ENCODE measurements at places on chromosomes 2 and 18.

- DNase-seq: no peak
Measured at GRCh38 chr2:134454931-134455330, 201.1 kb downstream of the MGAT5 start.

GRCh38 chr2:233210281-233210680, 41.2 kb upstream of the ATG16L1 start:
- no peak for DNase-seq

DNA sequence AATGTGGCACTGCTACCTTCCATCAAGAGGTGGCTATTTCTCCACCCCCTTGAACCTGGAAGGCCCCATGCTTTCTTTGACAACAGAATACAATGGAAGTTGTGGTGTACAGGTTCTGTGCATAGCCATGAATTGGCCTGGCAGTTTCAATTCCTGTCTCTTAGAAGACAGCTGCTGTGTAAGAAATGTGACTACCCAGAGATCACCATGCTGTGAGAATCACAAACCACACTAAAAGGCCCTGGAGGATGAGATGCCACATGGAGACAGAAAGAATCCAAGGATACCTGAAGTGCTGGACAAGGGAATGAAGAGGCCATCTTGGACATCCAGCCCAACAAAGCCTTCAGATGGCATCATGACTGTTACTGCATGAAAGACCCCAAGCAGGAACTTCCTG, 47.7 kb upstream of the EHBP1 start:
- no peak for DNase-seq

GRCh38 chr18:61173554-61173953, 159.7 kb upstream of the CDH20 start:
- no peak for DNase-seq

- DNase-seq: no peak
Measured at GRCh38 chr2:109144271-109144670, 15.3 kb downstream of the SH3RF3 start.

DNA sequence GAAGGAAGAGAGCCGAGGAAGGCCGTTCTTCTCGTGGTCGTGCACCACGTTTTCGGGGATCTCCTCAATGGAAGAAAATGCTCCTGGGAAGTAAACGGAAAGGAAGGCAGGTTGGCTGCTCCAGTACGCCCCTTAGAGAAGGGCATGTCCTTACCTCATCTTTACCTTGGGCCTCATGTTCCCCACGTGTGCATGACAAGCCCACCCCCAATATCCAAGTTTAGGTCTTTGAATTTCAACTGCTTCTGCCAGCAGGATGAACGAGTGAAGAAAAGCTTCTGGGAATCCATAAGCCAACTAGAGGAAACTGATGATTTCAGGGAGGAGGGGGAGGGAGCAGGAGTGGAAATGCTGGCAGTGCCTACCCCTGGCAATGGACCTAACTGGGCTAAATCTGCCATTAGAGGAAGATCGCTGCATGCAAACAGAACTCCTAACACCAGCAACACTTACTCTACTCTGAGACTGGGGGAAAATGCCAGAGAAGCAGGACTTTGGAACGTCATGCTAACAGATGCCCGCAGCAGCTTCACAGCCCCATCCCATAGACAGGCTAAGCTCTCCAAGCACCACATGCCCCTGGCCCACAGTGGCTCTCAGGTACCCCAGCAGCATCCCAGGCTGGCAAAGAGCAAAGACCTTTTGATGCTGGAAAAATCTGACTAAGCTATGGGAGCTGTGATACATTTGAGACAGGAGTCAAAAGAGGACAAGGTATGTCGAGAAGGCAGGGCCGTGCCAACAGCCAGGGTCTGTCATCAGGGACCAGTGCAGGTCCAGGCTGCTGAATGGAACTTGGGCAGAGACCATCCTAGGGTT, 21.7 kb downstream of the CHST10 start:
- DNase-seq: no peak

DNA sequence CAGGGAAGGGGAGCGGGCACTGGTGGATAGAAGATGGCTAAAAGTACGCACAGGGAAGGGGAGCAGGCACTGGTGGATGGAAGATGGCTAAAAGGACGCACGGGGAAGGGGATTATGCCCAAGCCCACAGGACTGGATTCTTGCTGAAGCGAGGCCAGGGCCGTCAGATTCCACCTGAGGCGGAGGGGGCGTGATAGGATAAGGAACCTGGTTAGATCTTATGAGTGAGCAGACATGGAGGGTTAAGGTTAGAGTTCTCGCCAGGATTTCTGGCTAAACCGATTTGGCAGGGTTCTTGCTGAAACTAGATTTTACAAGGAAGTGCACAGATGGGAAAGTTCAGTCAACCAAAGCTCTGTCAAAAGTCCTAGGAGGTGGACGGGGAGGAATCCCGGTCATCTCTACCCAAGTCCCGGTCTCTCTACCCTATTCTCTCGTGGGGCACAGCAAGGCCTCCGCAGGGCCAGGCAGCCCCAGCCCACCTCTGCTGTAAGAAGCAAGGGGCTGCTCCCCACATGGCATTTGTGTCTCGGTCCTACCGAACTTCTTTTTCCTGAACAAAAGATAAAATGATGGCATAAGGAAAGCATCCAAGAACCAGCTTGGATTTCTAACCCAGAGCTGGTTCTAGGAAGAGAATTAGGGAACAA, 140.8 kb downstream of the PTGR3 start:
- DNase-seq: no peak

GRCh38 chr2:179646862-179647587, 214.4 kb downstream of the ZNF385B start:
- no peak for DNase-seq

GRCh38 chr2:146031158-146031557, 1511.2 kb upstream of the ZEB2 start:
- DNase-seq: no peak

GRCh38 chr2:164178835-164179465, 442.3 kb downstream of the GRB14 start:
- no peak for DNase-seq

GRCh38 chr2:8634466-8635172, 47.2 kb upstream of the ID2 start:
- no peak for DNase-seq

GRCh38 chr2:201901786-201902185, 95.4 kb downstream of the CDK15 start:
- no peak for DNase-seq

- DNase-seq: no peak
Measured at GRCh38 chr2:221334481-221335218, 237.5 kb downstream of the EPHA4 start.

- DNase-seq: no peak
Measured at GRCh38 chr2:52835909-52836308, 931.7 kb upstream of the CHAC2 start.

DNA sequence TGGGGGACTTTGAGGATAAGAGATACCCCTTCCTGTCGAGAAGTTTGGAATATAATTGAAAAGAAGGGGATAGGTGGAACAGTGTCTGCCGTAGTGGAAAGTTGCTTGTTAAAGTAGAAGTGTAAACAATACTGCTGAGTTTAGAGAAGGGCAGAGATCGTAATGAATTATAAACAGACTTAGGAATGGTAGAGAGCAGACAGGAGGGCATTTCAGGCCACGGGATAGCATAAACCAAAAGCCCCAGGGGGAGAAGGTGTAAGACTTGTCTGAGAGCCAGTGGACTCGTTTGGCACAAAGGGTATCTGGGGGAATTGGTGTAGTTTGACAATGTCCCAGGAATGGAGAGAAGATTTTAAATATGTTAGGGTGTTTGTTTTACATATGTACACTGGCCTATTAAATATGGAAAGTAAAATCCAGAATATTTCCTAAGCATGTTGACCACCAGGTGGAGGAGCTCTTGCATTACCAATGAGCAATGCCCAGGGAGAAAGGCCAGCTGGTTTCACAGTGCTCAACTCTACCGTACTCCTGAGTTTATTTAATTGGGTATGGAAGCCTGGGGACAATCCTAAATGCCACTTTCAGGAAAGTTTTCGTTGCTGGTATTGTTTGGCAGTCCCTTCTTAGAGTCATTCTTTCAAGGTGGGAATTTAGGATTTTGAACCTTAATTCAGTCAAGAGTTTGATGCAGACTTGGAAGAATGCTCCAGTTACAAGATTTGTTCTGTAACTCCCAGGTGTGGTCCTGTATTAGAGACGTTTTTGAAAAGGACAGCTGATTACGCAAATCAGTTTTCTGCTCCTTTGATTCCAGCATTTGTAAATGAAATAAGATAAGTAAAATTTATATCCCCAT, 7.5 kb downstream of the COPS8 start:
- DNase-seq: no peak

GRCh38 chr2:240209493-240209892, 69.0 kb upstream of the OTOS start:
- DNase-seq: no peak

DNA sequence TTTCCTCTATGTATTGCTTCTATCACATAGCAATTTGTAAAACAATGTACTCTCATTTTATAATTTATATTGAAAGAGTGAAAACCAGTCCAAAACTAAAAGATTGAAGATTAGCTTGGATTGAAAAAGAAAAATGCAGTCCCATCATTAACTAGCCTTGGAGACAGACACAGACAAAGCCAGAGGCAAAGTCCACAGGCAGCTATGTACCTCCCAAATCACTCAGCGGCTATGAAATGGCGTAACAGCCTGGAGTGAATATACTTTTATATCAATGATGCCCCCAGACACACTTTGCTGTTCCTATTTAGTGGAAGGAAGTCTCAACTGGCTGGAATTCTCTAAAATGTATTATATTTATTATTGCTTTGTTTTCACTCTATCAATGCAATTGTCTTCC, 33.6 kb upstream of the DOK6 start:
- no peak for DNase-seq

GRCh38 chr2:4140281-4140970, 437.1 kb downstream of the DCDC2C start:
- no peak for DNase-seq

- no peak for DNase-seq
Measured at GRCh38 chr2:201414099-201415023, 36.9 kb downstream of the TRAK2 start.

DNA sequence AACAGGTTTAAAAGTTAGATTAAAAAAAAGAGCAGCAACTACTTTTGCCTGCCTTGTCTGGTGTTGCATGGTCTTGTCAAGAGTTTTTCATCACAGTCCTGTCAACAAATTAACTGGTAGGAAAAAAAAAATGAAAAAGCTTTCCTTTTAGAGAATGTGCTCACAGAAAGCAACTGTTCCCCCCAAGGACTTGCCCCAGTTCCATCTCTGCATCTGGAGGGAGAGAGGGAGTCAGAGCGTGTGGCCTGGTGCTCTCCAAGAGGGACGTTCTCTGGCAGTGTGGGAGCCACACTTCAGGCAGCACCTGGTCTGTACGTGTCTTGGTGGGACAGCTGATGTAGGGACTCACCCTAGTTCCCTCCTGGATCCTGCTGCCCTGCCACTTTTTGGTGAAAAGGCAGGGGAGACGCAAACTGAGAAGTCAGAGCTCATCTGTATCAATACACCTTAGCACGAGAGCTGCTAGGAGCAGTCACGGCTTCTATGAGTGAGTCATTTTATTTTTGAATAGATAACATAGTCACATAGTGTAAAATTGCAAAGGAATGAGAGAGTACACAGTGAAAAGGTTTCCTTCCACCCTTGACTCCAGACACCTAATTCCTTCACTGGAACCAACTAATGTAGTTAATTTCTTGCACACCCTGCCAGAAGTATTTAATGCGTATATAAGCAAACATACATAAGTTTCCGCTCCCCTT, 172.5 kb upstream of the MGAT5 start:
- no peak for DNase-seq

GRCh38 chr2:219184121-219184520, 6.0 kb downstream of the RETREG2 start:
- DNase-seq: no peak

DNA sequence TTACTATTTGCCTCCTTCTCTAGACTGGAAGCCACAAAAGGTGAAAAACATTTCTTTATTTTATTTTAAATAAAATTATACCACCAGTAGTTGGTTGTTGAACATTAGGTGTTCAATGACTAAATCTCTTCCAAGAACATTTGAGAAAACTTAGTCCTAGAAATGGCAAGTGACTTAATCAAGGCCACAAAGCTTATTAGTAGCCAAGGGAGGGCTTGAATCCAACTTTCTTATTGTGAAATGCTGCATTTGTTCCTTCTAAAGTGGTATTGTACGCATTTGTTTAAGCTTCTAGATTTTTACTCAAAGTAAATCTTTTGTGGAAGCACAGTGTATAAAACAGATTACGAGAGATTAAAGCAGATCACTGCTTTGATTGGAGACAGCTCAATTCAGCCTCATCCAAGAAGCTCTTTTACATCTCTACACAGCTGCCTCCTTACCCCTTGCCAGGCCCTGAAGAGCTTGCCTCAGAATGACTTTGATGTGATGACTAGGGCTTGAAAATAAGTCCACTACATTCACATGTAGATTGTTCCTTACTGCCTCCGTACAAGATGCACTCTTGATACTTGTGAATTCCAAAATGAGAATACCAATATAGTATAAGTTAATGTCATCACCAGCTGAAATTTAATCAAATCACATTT, 244.8 kb downstream of the XIRP2 start:
- DNase-seq: no peak

- DNase-seq: no peak
Measured at GRCh38 chr18:10977042-10977441, 172.3 kb downstream of the PIEZO2 start.

DNA sequence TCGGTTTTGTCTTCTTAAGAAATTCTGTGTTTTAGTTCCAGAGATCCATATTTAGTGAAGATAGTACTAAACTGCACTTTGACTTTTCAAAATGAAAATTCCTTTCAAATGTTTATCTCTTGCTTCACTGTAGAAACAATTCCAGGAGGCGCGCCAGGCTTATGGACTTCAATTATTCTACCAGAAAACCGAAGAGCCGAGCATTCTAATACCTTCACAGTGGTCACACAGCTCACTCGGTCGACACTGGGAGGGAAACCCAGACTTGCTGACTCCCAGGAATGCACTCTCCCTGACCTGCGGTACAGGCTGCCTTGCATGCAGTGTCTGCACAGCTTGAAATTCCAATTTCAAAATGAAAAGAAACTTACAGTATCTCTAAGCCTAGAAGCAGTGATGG, 119.9 kb upstream of the PIEZO2 start:
- DNase-seq: no peak

- DNase-seq: no peak
Measured at GRCh38 chr18:57743008-57743407, 60.1 kb downstream of the ATP8B1 start.

GRCh38 chr2:19667085-19667484, 234.7 kb downstream of the TTC32 start:
- DNase-seq: no peak

- no peak for DNase-seq
Measured at GRCh38 chr2:17518212-17519154, at the start of gene RAD51AP2. Gene RAD51AP2, minus strand, starts transcription at chr2:17518440. Its CDS starts 25 bp downstream, at chr2:17518415.

GRCh38 chr2:20479835-20480234, 33.0 kb downstream of the RHOB start:
- no peak for DNase-seq

DNA sequence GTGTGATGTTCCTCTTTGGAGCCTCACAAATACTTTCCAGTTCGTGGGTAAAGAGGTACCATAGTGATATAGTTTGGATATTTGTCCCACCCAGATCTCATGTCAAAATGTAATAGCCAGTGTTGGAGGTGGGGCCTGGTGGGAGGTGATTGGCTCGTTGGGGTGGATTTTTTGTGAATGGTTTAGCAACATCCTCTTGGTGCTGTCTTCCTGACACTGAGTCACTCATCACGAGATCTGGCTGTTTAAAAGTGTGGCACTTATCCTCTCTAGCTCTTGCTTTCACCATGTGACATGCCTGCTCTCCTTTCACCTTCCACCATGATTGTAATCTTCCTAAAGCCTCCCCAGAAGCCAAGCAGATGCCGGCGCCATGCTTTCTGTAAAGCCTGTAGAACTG, 3.0 kb upstream of the CCDC93 start:
- no peak for DNase-seq

All from stimulated activated CD8-positive, alpha-beta memory T cell treated with anti-CD3 and anti-CD28 coated beads, Interleukin-4, amount 100 ng/mL, for 1 hour (primary cell).